ENCODE measurements at places on chromosomes 1 and 21.

DNA sequence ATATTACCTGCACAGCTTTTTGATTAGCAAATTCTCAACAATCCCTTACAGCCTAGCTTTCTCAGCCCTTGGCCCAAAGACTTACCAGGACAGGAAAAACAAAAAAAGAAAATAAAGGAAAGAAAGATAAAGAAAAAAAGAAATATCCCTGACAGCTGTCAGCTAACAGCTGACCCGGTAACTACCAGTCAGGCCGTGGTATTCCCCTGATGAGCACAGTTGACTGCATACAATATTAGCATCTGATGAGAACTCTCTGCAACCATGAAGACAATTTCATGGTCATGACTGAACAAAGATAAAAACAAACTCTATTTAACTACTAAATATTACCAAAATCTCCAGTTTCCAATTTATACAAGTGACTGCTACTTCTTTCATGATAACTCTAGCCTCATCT, 798.8 kb downstream of the PLA2G4A start:
- DNase-seq = no peak

DNA sequence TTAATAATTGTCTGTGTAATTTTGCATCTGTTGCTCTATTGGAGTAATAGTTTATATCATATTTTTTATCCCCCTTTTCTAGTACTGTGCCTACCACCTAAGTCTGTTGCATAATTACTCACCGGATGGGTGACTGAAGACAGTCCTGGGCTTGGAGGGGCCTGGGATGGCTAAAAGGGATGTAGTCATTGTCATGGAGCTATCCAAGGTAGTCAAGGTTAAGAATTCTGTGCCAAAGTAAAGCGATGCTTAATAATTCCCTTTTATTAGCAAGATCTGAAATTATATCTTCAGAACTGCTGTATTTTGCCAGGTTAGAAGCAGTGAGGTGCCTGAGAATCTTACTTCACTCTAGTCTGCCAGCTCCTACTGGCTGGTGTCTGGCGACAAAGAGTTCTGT, 61.6 kb downstream of the KDM1A start:
- DNase-seq = no peak

GRCh38 chr21:14688412-14688811, 142.3 kb upstream of the SAMSN1 start:
- DNase-seq = no peak

- no peak for DNase-seq
These were observed 48.8 kb downstream of the KCNK1 start for GRCh38 chr1:233662575-233663304.

- DNase-seq = peak; percentile 91
These were observed 105.3 kb downstream of the BCAR3 start for GRCh38 chr1:93576346-93576745.

GRCh38 chr1:202286622-202287097, 55.1 kb downstream of the UBE2T start:
- no peak for DNase-seq

- no peak for DNase-seq
These were observed 22.3 kb upstream of the AGPAT3 start for GRCh38 chr21:43842742-43843141.

DNA sequence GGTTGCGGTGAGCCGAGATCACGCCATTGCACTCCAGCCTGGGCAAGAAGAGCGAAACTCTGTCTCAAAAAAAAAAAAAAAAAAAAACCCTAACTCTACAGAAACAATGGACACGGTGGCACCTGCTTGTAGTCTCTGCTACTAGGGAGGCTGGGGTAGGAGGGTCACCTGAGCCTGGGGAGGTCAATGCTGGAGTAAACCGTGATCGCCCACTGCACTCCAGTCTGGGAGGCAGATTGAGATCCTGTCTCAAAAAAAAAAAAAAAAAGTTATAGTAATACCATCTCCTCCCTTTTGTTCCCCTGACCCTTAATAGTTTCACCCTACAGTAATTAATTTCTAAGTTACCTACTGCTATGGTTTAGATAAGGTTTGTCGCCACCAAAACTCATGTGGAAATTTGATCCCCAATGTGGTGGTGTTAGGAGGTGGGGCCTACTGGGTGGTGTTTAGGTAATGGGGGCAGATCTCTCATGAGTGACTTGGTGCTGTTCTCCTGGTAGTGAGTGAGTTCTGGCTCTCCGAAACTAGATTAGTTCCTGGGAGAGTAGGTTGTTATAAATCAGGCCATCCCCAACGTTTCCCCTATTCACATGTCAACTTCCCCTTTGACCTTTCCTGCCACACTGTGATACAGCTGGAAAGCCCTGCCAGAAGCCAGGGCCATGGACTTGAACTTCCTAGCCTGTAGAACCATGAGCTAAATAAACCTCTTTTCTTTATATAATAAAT, 9.8 kb downstream of the FBXO42 start:
- DNase-seq = no peak

- DNase-seq = no peak
These were observed 10.1 kb upstream of the NTPCR start for GRCh38 chr1:232940262-232940661.

GRCh38 chr1:228918335-228918734, 183.1 kb downstream of the RHOU start:
- no peak for DNase-seq

DNA sequence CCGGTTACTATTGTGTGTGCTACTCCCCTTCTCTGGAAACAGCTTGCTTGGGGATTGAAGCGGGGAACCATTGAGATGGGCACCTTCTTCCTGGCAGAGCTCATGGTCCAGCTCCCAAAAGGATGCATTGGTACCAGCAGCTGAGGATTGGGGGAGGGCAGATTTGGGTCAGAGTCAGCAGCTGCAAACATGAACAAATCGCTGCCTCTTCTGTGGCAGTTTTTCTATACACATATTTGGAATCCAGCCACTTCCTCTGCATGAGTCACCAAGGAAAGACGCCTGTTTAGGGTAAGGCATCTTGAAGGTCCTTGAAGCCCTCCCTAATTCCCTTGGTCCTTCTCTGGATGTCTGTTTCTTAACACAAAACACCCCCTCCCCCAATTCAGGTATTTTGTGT, 104.7 kb downstream of the DAB1 start:
- DNase-seq = no peak

DNA sequence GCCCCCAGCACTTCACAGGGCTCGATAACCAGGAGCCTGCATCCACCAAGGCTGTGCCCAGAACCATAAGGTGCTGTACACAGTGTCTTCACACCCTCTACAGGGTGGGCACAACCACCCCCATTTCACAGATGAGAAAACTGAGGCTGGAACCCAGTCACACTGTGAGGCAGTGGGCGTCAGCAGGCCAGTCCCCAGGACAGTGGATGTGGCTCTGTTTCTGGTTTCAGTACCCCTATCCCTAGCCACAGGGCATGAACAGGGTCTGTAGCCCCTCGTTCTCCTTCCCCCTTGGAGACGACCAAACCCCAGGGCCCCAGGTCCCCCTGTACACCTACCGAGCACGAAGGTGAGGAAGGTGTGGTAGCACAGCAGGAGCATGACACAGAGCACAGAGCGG, 27.6 kb downstream of the TTC39A start:
- DNase-seq = no peak

GRCh38 chr1:20191266-20191825, 5.0 kb upstream of the PLA2G2C start:
- DNase-seq = no peak

GRCh38 chr1:32651461-32652073, 559 bp downstream of the RBBP4 start:
- DNase-seq = no peak

- DNase-seq = no peak
These were observed 24.7 kb upstream of the LRRN2 start for GRCh38 chr1:204709960-204710912.
